NCI-H1092 (cell line): ENCODE measurements at places on chromosomes 12 and 14.

- no peak for DNase-seq
Observed at GRCh38 chr12:124636138-124636978, 68.9 kb upstream of the NCOR2 start.

GRCh38 chr12:76080729-76081415 is 3.6 kb downstream of the NAP1L1 start:
- no peak for DNase-seq

GRCh38 chr14:76081642-76082041 is 70.1 kb upstream of the GPATCH2L start:
- DNase-seq, result no peak

DNA sequence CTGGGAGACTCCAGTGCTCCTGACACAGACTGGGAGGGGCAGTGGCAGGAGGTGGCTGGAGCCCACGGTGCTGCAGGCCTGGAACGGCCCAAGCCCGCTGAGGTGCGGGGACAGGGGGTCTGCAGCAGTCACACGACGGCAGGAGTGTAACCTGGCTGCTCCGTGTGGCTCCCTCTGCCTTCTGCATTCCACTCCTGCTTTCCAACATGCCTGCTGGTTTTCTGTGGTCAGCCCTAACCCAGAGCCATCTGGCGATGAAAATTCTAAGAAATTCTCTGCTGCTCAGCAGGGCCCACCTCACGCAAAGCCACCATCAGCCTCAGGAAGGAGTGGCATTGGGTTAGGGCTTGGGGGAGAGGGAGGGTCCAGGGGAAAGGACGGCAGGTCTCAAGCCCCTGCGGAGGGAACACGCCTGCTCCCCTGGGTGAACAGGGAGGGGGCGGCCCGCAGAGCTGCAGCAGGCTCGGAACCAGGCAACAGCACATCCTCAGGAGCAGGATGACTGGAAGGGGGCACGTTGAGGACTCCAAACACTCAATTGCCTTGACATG is 5.0 kb upstream of the FBRSL1 start:
- DNase-seq, result no peak

- no peak for DNase-seq
Observed at GRCh38 chr12:108119974-108120862, 8.9 kb upstream of the WSCD2 start.

DNA sequence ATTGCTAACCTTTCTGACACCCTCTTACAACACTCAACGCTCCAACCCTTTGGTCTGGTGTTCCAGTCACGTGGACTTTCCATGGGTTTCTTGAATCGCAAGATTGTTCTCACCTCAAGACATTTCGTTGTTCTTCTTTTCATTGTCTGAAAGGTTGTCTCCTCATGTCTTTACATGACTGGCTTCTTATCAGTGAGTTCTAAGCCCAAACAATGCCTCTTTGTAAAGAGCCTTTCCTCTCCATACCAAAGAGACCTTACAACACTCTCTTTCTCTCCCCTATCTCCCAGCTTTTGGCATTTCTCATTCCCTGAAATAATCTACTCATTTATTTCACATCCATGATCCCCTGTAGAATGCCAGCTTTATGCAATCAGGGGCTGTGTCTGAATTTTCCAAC is 1144.8 kb downstream of the AACS start:
- DNase-seq, result no peak

GRCh38 chr14:92310776-92311375 is 12.1 kb upstream of the SLC24A4 start:
- DNase-seq, result no peak

- DNase-seq, result no peak
Observed at GRCh38 chr14:55383541-55384140, 28.0 kb downstream of the ATG14 start.

GRCh38 chr12:46516238-46516932 is 143.8 kb upstream of the SLC38A2 start:
- no peak for DNase-seq

DNA sequence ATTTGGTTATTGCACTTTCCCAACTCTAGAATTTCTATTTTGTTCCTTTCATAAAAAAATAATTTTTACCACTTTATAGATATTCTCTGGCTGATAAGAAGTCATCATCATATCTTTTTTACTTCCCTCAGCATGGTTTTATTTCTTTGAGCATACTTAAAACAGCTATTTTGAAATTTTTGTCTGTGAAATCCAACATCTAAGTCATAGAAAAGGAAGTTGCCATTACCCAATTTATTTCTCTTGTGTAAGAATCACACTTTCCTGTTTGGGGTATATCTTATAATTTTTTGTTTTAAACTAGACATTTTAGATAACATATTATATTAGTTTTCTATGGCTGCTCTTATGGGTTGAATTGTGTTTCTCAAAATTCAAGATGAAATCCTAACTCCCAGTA is 400.2 kb upstream of the OR4E1 start:
- no peak for DNase-seq

DNA sequence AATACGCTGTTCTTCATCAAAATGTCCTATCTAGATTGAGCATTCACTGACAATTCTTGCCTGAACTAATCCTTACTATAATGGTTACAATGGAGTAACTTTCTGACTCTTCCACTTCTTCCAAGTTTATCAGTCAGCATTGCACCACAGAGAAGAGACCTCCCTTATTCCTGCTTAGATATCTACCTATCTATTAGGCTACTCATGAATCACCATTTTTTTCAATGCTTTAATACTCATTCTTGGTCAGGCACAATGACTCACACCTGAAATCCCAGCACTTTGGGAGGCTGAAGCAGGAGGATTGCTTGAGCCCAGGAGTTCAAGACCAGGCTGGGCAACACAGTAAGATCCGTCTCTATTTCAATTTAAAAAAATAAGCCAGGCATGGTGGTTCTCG is 39.3 kb downstream of the RPS6KA5 start:
- no peak for DNase-seq

DNA sequence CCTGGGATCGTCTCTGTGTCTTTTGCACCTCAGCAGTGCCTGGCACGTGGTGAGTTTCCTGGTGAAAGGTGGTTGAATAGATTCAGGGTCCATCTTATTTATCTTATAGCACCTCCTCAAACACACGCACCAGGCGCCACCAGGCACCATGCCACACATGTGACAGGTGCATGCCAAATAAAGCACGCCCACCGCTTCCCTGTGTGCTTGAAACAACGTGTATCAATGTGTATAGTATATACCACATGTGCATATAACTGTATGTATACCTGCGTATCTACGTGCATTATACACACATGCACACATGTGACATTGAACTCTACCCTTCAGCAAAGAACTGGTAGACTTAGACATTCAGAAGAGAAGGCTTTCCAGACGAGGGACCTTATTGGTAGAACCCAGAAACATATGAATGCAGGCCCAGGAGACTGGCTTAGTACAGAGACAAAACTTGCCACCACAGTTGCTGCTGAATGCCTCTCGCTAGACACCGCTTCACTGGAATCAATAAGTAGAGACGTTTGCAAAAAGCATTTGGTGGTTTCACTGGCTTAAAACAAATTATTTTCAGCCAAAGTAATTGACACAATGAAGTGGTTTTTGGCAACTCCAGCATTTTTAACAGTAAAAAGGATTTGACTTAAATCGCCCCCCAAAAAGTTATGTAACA is 10.0 kb downstream of the EML1 start:
- DNase-seq, result peak; percentile 56

DNA sequence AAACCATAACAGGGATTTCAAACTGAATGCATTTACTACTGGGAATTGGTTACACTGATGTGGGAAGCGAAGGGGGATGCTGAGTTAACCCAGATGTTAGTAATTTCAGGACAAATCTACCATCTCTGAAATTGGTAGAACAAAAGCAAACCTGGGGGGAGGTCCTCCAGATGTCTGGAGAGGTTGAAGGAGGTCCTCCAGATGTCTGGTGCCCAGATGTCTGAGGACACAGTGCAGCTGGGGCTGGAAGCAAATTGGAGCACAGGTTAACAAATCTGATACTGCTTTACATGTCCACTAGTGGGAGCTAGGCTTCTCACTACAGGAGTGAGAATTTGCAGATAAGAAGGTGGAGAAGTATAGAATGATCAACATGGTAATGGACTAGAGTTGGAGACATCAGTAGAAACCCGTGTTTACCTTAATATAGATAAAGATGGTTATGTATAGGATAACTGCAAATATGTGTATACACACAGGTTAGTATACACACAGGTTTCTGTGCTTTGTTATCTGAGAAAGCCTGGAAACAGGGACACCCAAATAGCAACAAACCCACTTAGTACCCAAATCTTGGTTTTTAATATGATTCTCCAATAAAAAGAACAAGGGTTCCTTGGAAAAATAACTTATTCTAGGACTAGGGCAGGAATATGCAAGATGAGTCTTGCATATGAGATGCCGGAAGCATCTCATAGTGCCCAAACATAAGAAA is 162.5 kb downstream of the C12orf50 start:
- DNase-seq, result no peak

GRCh38 chr12:92408072-92408900 is 262.6 kb upstream of the BTG1 start:
- DNase-seq, result peak; percentile 2

- no peak for DNase-seq
Observed at GRCh38 chr14:54570047-54570446, 3.1 kb downstream of the SAMD4A start.

DNA sequence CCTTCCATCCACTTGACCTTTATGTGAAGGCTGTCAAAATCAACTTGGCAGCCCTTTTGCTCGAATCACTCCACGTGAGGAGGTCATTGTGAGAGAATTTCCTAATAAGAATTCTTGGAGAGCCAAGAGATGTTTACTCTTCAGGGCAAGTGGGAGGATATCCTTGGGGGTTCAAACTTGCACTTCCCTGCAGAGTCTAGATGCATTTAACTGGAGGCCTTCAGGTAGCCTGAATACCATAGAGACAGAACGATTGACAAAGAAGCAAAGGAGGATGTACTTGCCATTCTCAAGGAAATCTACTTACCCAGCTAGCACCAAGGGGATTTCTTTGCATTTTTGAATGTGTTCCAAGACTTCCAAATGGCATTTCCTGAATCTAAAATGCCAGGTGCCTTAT is 1702.6 kb upstream of the FLRT2 start:
- DNase-seq, result no peak

- no peak for DNase-seq
Observed at GRCh38 chr14:102229071-102229738, 75.8 kb downstream of the MOK start.

GRCh38 chr14:90571149-90571947 is 174.5 kb downstream of the CALM1 start:
- no peak for DNase-seq
